ENCODE measurements at places on chromosomes 5 and 9.

GRCh38 chr9:91305596-91306295, 56.0 kb downstream of the AUH start:
- DNase-seq = no peak

DNA sequence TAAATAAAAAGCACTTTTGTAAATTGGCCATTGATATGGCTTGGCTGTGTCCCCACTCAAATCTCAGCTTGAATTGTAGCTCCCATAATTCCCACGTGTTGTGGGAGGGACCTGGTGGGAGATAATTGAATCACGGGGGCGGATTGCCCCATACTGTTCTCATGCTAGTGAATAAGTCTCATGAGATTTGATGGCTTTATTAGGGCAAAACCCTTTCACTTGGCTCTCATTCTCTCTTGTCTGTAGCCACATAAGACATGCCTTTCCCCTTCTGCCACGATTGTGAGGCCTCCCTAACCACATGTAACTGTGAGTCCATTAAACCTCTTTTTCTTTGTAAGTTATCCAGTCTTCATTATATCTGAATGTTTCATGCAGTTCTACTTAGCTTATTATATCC, 153.2 kb downstream of the TARS1 start:
- no peak for DNase-seq

GRCh38 chr9:95017661-95018060, 291.2 kb downstream of the AOPEP start:
- no peak for DNase-seq

GRCh38 chr5:67149057-67149950, 47.3 kb downstream of the CD180 start:
- no peak for DNase-seq

- no peak for DNase-seq
Measured at GRCh38 chr5:56025151-56025885, 30.6 kb upstream of the IL6ST start.

GRCh38 chr5:64161420-64161819, 4.2 kb upstream of the RNF180 start:
- DNase-seq = no peak

DNA sequence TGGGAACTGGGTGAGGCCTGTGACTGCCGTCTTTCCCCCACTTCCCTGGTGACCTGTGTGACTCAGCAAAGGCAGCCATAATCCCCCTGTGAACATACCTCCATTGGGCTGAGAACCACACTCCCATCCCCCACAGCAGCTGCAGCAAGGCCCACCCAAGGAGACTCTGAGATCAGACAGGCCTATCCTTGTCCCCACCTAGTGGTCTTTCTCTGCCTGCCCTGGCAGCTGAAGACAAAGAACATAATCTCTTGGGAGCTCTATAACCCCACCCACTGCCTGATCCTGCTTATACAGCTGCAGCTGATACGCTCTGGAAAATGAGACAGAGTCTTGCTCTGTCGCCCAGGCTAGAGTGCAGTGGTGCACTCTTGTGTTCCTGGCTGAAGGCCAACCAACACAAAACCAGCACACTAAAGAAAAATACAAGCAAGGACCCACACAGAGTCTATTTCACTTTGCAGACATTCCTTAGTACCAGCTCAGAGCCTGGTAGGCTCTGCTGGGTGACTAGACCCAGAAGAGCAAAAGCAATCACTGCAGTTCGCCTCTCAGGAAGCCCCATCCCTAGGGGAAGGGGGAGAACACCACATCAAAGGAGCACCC, 106.7 kb downstream of the MCTP1 start:
- peak; percentile 96 for DNase-seq

DNA sequence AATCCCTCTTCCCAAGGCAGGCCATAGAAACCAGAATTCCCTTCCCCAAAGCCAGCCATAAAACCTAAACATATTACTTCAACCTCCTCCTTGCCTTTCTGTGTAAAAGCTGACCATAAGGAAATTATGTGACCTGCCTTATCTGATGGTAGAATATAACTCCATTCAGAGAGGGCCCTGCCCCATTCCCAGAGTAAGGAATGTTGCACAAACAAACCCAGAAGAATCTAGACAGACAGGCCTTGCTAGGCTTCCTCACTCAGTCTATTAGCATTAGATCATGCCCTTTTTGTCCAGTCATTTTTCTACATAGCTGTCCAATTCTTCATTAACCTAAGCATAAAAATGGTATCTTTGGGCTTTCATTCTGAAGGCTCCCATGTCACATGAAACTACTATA, 17.8 kb upstream of the IFNB1 start:
- no peak for DNase-seq

DNA sequence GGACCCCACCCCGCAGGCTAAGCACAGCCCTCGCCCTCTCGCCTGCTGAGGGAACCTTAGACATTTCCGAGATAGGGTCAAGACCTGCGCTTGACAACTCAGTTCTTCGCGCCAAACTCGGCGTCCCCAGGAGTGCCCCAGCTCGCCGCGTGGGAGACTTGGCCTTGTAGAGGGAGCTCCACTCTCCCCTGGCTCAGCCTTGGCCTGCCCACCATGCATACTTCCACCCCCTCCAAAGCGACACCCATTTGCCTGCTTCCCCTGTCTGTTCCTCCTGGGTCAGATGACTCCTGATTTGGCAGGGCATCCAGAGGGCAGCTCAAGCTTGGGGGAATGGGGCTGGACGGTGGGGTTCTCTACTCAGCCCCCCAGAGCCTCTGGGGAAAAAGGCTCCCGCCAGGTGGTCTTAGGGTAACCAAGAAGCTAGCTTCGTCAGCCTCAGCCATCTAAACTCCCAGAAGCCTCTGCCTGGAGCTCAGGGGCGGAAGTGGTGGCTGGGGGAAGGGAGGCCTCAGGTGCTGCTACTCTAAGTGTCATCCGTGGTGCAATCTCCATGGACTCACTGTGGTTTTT, 560 bp downstream of the DOCK2 start:
- no peak for DNase-seq

- DNase-seq = no peak
Measured at GRCh38 chr5:32991421-32991815, 280.3 kb downstream of the NPR3 start.

DNA sequence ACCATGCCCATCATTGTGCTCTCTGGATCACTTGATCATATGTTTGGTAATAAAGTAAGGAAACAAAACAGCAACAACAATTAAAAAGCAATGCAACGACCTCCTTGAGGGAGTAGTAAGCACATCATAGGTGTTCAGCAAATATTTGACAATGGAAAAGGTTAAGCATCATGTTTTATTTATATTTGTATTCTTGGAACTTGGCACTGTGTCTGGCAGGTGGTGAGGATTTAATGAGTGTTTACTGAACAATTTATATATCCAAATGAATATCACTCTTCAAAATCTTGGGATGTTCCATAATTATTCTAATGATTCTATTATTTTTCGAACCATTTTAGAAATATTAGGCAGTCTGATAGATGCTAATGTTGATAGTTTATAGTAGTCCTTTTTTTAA, 6.2 kb downstream of the PIP5K1B start:
- DNase-seq = no peak

DNA sequence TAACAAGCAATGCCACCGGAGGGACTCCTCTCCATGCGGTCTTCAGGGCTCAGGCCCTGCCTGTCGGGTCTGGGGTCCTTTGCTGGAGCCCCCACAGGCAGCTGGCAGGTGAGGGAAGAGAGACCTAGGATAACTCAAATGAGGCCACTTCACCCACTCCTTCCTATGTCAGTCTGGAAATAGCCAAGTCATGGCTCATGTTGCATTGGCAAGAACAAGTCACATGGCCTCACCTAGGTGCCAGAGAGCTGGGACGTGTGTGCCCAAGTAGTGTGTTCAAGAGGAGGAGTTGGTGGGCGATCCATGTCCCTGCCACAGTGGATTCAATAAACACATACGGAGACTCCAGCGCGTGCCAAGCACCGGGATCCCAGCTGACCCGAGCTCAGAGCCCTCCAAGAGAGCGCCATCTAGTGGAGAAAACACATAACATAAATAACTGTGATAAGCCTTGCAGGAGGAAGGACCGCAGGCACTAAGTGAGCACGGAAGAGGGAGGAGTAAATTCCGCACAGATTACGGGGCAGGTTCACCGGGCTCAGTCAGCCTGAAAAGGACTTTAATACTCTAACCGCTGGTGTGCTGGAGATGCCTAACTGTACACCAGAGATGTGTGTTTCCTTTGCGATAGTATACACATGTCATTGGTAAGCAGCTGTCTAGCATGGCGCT, 580.8 kb downstream of the CCDC171 start:
- no peak for DNase-seq

DNA sequence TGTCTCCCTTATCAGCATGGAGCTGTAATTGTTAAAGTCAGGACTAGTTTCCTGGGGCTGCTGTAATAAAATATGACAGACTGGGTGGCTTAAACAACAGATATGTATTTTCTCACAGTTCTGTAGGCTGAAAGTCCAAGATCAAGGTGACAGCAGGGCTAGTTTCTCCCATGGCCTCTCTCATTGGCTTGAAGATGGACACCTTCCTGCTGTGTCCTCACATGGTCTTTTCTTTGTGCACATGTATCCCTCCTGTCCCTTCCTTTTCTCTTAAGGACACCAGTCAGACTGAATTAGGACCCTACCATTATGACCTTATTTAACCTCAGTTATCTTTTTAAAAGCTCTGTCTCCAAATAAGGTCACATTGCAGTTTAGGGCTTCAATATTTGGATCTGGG, 700.5 kb upstream of the MEF2C start:
- no peak for DNase-seq

- DNase-seq = no peak
Measured at GRCh38 chr5:134053314-134053839, 48.6 kb upstream of the VDAC1 start.

DNA sequence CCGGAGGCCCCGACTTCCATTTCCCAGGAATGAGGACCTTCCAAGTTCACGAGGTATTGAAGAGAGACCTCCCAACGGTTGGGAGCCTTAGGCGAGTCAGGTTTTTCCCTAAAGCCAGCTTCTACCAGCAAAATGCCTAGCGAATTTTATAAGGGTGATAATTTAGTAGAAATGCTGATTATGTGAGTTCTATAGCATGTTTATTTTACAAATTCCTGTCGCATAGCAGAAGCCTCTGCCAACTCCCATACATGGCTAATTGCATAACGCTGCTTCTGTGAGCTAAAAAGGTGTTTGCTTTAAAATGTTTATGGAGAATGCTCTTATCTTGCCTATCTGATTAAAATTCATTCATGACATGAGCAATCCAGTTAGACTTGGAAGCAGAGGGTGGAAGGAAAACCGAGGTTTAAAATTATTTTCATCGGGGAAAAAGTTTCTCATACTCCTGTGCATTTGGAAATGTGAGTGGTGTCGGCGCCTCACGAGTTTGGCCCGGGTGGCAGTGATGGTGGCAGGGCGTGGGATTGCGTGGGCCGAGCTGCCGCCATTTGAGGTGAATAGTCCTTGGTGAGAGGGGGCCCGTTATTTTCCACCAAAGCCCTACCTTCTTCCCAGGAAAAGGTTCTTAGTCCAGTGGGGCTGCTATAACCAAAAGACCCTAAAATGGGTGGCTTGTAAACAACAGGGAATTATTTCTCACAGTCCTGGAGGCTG, 104.4 kb upstream of the FCN2 start:
- DNase-seq = no peak

All from brain pericyte (primary cell).